ENCODE measurements at places on chromosomes 2 and 18.

- H3K27ac ChIP-seq: no peak overlapping the region
- H3K4me1 ChIP-seq: no peaks in the 10 kb centered on the region
- no peak overlapping the region for H3K4me3 ChIP-seq
- no peaks in the 10 kb centered on the region for H3K27me3 ChIP-seq
- no peaks in the 10 kb centered on the region for H3K36me3 ChIP-seq
- ATAC-seq: peak; percentile 20
Measured at GRCh38 chr2:78541451-78542267, 483.8 kb upstream of the REG3G start.

DNA sequence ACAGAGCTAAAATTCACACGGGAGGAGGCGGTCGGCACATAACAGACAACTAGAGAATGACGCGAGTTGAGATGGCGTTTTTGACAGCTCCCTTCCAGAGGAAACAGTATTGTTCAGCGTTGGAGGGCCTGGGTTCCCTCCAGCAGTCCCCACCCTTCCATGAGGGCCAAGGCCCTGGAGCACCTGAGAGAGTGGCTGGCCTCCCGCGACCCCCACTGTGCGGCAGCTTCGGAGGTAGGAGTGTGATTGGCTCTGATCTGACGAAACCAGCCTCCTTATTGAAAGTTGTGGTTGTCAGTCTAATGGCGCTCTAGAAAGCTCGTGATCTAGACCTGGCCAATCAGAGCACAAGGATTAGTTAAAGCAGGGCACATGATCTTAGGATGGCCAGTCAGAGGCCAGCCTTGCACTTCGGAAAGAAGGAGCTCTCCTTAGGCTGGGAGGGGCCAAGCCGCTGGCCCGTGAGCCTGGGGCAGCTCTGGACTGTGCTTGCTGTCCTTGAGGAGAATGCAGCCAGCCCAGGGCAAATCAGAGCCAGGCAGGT is 104.5 kb upstream of the CELF4 start:
- no peaks in the 10 kb centered on the region for H3K27me3 ChIP-seq
- H3K36me3 ChIP-seq: no peaks in the 10 kb centered on the region
- H3K4me3 ChIP-seq: no peak overlapping the region
- ATAC-seq: no peak
- no peak overlapping the region for H3K27ac ChIP-seq
- no peaks in the 10 kb centered on the region for H3K4me1 ChIP-seq

GRCh38 chr2:149650006-149650405 is 62.4 kb upstream of the MMADHC start:
- H3K4me3 ChIP-seq: no peak overlapping the region
- H3K4me1 ChIP-seq: no peaks in the 10 kb centered on the region
- no peaks in the 10 kb centered on the region for H3K36me3 ChIP-seq
- no peak for ATAC-seq

DNA sequence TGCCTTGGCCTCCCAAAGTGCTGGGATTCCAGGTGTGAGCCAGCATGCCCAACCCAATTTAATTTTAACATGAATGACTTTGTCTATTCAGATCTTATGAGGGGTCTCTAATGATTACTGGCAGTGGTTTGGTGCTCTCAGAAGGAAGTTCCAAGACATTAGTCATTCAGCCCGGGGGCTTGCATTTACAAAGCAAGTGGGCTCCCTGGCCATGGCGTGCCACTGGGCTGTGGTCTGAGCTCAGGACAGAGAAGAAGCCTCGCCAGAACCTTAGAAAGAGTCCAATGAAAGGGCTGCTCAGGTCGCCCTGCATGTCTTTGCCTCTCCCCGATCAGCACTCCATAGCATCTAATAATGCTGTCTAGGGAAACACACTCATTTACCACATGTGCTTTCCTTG is 182.6 kb upstream of the CHAC2 start:
- H3K27me3 ChIP-seq: peaks cover 8% of the 10 kb centered on the region
- no peak for ATAC-seq
- no peak overlapping the region for H3K4me3 ChIP-seq
- no peaks in the 10 kb centered on the region for H3K4me1 ChIP-seq

DNA sequence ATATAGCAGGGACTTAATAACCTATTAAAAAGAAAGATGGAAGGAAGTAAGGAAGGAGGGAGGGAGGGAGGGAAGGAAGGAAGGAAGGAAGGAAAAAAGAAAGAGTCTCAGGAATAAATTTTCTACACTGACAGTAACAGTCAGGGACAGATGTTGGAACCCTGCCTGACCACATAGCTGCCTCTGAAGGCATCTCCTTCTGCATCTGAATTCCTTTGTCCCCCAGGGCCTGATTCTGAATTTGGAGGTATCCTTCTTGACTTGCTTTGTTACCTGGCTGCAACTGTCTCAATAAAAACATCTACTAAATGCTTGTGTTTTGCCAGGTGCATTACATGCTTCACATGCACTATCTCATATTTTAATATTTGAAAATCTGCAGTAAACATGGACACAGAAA is 17.4 kb upstream of the LRATD1 start:
- H3K36me3 ChIP-seq: no peaks in the 10 kb centered on the region
- no peaks in the 10 kb centered on the region for H3K4me1 ChIP-seq
- ATAC-seq: no peak
- H3K27me3 ChIP-seq: no peaks in the 10 kb centered on the region

DNA sequence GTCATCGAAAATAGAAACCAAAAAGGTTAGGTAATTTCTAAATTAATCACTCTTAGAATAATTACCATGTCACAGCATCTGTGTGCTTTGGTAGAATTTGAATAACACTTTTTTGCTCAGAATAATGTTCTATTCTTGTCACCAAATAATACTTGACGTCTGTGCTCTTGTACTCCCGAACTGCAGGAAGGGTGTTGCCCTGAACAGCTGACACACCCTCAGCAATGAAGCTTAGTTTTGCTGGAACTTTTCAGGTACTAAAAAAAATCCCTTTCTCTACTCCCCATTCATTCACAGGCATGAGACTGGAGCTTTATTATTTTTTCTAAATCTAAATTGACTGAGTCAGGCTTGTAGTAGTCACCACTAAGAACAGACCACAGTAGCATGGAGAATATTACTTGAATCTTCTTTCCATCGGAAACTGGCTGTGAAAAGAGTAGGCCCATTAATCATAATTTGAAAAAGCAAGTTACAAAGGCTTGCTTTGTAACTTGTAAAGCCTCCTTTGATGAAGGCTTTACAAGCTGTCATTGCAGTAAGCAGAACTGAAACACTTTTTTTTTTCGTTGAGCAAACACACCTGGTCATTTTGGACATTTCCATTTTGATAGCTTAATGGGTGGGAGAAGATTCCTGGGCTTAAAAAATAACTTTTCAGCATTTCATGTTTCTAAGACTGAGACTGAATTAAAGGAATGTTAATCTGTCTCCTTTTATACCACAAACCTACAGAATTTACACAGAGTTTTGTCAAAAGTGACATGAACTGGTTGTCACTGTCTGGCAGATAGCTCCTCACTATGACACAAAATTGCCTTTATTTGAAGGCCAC is 70.3 kb upstream of the PELI1 start:
- H3K36me3 ChIP-seq: peaks cover 11% of the 10 kb centered on the region
- H3K27ac ChIP-seq: peak overlapping the region; percentile 98
- peak; percentile 83 for ATAC-seq
- H3K27me3 ChIP-seq: no peaks in the 10 kb centered on the region
- H3K4me3 ChIP-seq: peak overlapping the region; percentile 61
- peaks cover 58% of the 10 kb centered on the region for H3K4me1 ChIP-seq

- no peaks in the 10 kb centered on the region for H3K27me3 ChIP-seq
- H3K27ac ChIP-seq: no peak overlapping the region
- H3K4me1 ChIP-seq: no peaks in the 10 kb centered on the region
- no peak for ATAC-seq
Measured at GRCh38 chr18:55525845-55526244, 62.1 kb downstream of the TCF4 start.

GRCh38 chr2:212990697-212991096 is 160.7 kb downstream of the IKZF2 start:
- no peaks in the 10 kb centered on the region for H3K27me3 ChIP-seq
- no peaks in the 10 kb centered on the region for H3K36me3 ChIP-seq
- H3K4me3 ChIP-seq: no peak overlapping the region

DNA sequence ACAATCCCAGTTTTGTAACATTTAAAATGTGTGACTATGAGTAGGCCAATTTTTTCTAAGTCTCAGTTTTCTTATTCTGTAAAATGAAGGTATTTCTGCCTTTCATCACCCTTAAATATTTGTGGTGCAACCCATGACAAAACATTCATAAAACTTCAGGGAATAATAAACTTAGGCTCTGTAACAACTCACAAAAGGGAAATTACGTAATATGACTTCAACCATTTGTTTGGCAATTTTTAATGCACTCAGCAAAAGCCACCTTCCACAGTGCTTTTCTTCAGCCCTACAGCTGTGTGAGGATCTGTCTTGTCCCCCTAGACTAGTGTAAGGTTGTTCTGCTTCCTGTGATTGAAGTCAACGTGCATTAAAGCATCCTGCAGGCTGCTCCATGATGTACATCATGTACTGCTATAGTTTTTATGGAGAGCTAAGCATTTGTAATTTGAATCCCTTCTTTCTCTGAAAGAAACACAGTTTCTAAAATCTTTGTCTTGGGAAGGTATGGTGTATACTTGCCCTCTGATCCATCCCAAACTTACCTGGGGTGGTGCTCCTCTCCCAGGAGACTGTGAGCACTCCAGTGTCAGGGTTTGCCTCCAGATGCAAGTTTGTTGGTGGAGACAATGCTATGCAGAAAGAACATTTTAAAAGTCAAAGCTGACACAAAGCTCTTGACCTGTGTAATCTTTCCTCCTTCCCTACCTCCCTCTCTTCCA is 39.1 kb downstream of the FN1 start:
- no peaks in the 10 kb centered on the region for H3K4me1 ChIP-seq
- H3K27me3 ChIP-seq: peaks cover 27% of the 10 kb centered on the region
- no peak overlapping the region for H3K27ac ChIP-seq
- H3K36me3 ChIP-seq: no peaks in the 10 kb centered on the region
- H3K4me3 ChIP-seq: no peak overlapping the region

- no peak for ATAC-seq
- peak overlapping the region; percentile 77 for H3K4me3 ChIP-seq
- no peak overlapping the region for H3K27ac ChIP-seq
- peaks cover 79% of the 10 kb centered on the region for H3K27me3 ChIP-seq
Measured at GRCh38 chr18:813172-814071, 1.4 kb upstream of the YES1 start.

DNA sequence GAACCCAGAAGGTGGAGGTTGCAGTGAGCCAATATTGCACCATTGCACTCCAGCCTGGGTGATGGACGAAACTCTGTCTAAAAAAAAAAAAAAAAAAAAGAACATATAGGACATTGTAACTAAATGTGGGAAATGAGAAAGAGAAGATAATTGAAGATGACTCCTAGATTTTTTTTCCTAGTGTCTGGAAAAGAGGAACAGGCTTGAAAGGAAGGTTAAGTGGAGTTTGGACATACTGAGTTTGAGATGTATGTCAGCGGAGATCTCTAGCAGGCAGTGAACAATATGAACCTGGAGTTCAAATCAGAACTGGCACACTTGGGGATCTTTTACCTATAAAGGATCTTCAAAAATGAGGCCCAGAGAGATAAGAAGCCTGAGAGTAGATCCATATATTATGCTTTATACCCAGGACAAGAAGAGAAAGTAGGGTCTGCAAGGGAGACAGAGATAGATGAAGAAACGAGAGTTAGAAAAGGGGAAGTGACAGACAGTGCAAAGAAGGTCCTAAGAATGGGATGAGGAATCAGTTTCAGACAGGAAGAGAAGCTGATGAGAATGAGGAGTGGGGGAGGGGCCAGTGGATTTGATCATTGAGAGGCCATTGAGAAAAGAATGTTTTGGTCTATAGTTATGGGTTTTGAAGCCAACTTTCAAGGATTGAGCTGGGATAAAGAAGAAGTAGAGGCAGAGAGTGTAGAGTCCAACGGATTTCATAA is 46.9 kb upstream of the CD28 start:
- H3K27me3 ChIP-seq: peaks cover 37% of the 10 kb centered on the region
- no peak overlapping the region for H3K27ac ChIP-seq
- H3K4me1 ChIP-seq: peaks cover 24% of the 10 kb centered on the region
- no peak overlapping the region for H3K4me3 ChIP-seq
- peak; percentile 64 for ATAC-seq

- H3K4me1 ChIP-seq: peaks cover 40% of the 10 kb centered on the region
- H3K4me3 ChIP-seq: no peak overlapping the region
- no peak for ATAC-seq
- H3K36me3 ChIP-seq: peaks cover 42% of the 10 kb centered on the region
Measured at GRCh38 chr18:48919547-48919946, 31.2 kb downstream of the SMAD7 start.

GRCh38 chr2:188523919-188524318 is 232.2 kb downstream of the GULP1 start:
- no peak for ATAC-seq
- H3K4me3 ChIP-seq: no peak overlapping the region
- H3K36me3 ChIP-seq: no peaks in the 10 kb centered on the region
- no peaks in the 10 kb centered on the region for H3K27me3 ChIP-seq
- H3K4me1 ChIP-seq: no peaks in the 10 kb centered on the region
- no peak overlapping the region for H3K27ac ChIP-seq

GRCh38 chr2:173654896-173655265 is 300.2 kb downstream of the CDCA7 start:
- no peak overlapping the region for H3K27ac ChIP-seq
- no peaks in the 10 kb centered on the region for H3K36me3 ChIP-seq
- no peaks in the 10 kb centered on the region for H3K4me1 ChIP-seq
- no peak for ATAC-seq

- no peak for ATAC-seq
- no peak overlapping the region for H3K27ac ChIP-seq
- no peak overlapping the region for H3K4me3 ChIP-seq
- no peaks in the 10 kb centered on the region for H3K4me1 ChIP-seq
Measured at GRCh38 chr2:85737961-85738360, 15.8 kb upstream of the ATOH8 start.

DNA sequence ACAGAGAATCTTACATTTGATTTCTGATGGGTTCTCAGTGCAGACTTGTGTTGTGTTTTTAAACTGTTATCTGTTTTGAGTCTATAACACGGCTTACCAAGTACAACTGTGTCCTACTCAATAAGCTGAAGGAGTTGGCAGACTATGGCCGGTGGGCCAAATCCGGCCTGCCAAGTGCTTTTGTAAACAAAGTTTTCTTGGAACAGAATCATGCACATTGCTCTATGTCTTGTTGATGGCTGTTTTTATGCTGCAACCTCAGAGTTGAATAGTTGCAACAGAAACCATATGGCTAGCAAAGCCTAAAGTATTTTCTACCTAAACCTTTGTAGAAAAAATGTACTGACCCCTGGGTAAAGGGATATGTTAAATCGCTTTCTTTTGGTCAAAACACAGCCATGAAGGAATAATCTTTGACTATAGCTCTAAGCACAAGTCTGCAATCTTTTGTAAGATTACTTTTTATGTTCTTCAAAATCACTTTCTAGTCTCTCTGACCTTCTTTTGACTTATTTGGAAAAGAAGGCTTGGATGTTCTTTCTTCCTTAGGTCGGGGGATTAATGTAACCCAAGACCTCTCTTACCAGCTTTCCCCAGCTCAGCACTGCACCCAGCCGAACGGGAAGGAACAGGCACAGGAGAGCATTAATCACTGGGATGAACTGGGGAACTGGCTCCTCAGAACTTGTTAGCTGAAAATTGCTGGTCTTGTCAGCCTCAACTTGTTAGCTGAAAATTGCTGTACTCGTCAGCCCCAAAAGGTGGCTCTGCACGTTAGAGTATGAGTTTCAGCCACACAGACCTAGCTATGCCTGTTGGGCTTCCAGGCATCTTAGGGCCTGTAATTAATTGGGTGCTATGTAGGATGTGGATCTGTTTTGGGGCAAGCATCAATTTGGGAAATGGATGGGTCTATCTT is 75.4 kb downstream of the CD8B2 start:
- H3K36me3 ChIP-seq: no peaks in the 10 kb centered on the region
- H3K4me3 ChIP-seq: no peak overlapping the region
- H3K27me3 ChIP-seq: peaks cover 22% of the 10 kb centered on the region
- H3K4me1 ChIP-seq: no peaks in the 10 kb centered on the region
- no peak for ATAC-seq

Data from stimulated activated memory B cell treated with anti-CD40 and anti-IgM and Interleukin-4, amounts not matched to agents 10 μg/mL and 1 μg/mL and 100 μg/mL, for 72 hours (primary cell).